ENCODE measurements at places on chromosomes 1 and 21.

DNA sequence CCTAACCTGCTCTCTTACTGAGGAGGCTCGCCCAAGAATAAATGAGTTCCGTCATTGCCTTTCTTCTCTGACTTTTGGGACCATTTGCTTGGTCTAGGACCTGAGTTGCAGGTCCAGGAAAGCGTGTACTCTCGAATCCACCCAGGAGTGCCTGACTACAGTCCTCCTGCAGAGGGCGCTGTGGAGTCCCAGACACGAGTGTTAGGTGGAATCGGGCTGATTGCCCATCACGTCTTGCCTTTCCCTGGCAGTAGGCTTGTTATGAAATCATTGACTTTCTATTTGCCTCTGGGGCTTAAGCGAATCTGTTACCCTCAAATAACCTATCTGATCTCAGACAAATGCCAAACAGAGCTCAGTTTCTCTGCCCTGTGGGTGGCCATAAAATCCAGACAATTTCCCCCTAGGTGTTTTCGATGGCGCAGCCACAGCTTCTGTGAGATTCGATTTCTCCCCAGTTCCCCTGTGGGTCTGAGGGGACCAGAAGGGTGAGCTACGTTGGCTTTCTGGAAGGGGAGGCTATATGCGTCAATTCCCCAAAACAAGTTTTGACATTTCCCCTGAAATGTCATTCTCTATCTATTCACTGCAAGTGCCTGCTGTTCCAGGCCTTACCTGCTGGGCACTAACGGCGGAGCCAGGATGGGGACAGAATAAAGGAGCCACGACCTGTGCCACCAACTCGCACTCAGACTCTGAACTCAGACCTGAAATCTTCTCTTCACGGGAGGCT is at the start of gene IL20:
TSS of gene IL20 (plus strand) at position 685 of the 733 bp plus-strand sequence. CDS start 230 bp downstream, outside the sequence.
- DNase-seq = peak; percentile 82

- no peak for DNase-seq
Observed at GRCh38 chr1:7006996-7007871, 222.0 kb downstream of the CAMTA1 start.

DNA sequence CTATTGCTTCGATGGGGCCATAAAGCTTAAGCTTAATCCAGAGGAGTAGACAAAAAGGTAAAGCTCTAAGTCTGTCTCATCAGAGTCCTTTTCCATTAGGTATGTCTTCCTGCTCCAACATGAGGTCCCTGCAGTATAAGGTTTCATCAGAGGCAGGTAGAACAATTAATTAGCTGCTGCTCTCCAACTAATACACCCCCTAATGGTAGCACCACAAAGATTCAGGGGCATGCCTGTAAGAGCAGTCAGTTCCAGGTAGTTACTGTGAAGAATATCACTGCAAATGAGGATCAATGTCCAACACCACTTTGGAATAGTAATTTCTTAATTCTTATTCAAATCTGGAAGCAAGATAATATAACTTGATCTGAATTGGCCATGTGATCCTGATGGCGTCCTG is 160.3 kb upstream of the ESRRG start:
- DNase-seq = no peak

- no peak for DNase-seq
Observed at GRCh38 chr1:195122497-195122896, 1485.7 kb downstream of the KCNT2 start.

- DNase-seq = no peak
Observed at GRCh38 chr1:233406339-233406960, 78.9 kb downstream of the MAP3K21 start.

- DNase-seq = no peak
Observed at GRCh38 chr21:27371115-27371974, 404.5 kb upstream of the ADAMTS5 start.

DNA sequence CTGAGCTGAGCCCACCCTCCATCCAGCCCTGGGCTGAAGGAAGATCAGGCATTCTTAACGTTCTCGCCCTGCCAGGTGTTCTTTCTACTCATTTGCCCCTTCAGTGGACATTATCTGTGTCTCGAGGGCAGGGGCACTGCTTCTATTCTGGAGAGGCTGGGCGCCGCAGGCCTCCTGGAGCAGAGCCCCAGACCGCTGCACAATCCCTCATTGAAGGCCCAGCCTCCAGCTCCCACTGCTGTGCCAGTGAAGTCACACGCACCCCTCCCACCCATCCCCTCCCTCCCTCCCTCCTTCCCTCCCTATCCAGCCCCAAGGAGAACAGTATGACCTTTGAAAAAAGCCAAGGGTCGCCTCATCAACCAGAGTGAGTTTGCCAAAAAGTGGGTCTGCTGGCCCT is 76.7 kb downstream of the NFASC start:
- DNase-seq = no peak

GRCh38 chr1:65200411-65200810 is 52.4 kb downstream of the AK4 start:
- no peak for DNase-seq

DNA sequence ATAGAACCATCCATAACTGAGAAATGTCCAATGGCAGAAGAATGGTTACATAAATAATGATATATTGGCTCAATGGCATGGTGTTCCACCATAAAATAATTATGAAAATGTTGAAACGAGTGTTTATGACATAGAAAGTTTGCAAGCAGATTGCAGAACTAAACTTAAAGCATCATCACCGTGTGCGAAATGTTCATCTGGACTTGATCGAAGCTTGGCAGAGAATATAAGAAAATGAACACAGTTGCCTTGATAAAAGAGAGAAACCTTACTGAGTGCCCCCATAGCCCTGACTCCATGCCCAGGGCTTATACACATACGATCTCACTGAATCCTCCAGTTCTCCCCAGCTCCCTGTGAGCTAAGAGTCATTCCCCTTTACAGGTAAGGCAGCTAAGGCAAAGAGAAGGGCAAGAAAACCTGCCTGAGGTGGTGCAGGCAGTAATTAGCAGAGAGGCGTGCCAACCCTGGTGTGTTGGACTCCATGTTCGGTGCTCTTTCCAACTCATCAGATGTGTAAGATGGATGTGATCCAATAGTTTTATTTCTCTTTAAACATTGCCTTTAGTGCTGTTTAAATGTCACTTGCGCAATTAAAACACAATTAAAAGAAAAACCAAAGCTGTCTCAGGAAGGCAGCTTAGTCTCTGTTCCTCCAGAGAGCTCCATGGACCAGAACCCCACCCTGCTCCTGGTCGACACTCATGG is 21.8 kb upstream of the SPOCD1 start:
- no peak for DNase-seq

DNA sequence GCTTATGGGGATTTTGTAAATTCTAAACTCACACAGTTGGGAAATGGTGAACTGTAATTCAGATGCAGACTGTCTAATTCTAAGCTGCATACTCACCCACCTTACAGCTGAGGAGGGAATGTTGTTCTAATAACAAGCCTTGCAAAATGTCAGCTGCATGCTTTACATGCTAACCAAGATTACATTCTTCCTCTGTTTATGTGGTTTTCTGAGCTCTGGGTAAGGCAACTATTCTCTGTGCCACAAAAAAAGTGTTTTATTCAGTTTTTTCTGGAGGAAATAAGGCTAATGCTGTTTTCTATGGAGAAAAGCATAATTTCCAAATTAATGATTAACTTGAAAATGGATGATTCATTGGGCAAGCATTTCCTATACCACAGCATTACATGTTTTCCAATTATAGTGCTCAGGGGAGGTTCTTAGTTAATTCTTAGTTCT is 64.9 kb downstream of the RGS13 start:
- no peak for DNase-seq

DNA sequence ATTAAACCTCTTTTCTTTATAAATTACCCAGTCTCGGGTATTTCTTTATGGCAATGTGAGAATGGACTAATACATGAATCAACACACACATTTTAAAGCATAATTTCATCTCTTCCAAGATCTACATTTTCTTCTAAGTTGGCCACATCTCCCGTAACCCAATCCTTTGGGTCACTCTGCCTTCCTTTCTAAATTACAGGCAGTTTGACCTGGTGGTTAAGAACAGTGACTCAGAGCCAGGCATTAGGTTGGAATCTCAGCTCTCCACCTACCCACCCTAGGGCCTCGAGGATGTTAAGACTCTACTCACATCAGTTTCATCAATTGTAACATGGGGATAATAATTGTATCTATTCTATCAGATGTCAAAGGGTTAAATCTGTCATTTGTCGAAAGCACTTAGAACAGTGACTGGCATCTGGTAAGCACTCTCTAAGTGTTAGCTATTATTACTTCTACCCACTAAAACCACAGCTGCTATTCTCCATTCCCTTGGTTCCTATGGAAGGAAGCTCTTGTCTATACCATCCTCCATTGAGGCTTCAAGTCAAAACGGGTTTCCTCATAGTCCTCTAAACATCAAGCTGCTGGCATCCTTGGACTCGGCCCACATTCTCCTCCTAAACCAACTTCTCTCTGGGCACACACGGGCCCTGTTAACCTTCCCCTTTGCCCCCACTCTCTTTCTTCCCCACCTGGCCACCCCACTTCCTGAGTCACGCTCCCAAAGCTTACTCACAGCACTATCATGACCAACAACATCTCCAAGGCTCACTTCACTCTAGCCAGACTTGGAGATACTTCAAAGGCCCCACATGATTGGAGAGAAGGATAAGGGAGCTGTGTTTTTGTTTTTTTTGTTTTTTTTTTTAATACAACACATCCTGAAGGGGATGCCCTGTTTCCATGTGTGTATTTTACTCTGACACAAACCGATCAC is 116.9 kb downstream of the TGFBR3 start:
- no peak for DNase-seq

GRCh38 chr1:33971018-33971710 is 107.3 kb downstream of the HMGB4 start:
- DNase-seq = no peak

DNA sequence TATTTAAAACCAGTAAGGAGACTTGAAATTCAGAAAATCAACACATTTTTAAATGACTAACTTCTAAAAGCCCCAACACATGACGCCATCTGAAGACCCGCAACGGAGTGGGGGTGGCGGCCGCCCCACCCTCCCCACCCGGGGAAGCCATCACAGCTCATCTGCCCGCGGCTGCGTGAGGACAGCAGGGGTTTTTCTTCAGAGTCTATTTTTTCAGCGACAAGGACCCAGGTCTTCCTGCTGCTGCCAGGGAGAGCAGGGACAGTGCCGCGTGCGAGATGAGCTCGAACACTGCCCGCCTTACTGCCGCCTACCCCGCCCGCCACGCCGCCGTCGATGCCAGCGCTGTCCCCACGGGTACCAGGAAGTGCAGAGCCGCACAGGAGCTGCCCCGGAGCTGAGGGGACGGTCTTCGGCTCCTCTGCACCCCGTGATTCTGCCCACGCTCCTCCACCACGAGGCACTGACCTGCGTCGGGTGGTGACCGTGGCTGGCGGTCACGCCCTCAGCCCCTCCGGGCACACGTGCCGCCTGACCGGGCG is 79.0 kb downstream of the SKI start:
- DNase-seq = no peak

DNA sequence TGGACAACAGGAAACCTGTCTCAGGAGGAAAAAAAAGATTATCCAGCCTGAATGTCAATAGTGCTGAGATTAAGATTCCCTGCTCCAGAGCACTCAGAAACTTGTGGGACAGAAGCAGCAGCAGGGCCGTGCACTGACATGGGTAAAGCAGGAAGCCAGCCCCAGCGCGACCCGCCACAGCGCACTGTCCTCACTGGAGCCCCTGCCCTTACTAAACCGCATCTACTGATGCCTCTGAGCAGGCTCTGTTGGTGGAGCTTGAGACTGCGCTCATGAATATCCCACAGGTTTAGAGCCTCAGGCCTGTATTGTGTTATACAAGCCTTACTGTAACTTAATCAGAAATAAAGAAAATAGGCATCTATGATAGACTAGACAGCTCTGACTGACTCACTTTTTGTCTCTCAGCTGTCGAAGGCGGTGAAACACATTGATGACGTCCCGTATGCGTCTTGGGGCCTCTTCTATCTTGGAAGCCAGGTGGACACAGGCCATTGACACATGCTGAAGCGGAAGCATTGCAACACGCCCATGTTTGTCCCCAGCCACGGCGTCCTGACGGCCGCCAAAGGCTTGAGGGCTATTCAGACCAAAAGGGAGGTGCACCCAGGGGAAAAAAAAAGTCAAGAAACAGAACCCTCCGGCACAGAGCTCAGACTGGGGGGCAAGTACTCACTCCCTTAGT is 1.2 kb downstream of the CCNL2 start:
- no peak for DNase-seq

GRCh38 chr1:209883341-209883971 is 54.6 kb upstream of the SYT14 start:
- no peak for DNase-seq

DNA sequence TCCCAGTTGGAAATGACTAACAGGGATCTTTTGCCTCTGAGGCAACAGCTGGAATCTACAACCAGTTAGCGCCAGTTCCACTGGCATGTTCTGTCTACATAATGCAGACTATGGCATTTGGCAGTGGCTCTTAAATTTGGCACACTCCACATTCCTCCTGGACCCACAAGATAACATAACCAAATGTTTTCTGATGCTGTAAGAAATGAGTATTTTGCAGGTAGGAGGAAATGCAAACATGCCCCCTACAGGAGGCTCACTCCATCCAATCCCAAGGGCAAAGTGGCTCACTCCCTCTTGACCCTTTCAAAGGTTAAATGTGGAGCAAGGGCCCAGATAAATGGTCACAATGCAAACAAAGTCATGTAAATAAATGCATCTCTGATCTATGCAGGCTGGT is 129.2 kb upstream of the PROX1 start:
- no peak for DNase-seq

DNA sequence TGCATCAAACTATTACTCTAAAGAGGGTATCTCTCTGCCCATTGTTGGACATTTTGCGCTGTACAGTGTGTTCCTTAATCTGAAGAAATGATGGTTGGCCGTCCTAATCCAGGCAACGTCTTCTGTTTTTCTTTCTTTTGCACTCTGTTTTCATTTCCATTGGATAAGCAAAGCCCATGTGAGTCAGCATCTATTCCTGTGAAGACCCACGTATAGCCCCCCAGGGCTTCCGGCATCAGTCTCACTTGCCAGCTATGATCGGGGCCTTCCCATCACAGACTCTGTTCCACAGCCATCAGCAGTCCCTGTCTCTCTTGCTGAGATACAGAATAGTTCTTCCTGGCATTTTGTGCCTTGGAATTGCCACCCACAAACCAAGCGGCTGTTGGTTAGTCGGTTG is 29.2 kb upstream of the BRDT start:
- DNase-seq = no peak

GRCh38 chr1:7043719-7044535 is 258.7 kb downstream of the CAMTA1 start:
- DNase-seq = no peak

DNA sequence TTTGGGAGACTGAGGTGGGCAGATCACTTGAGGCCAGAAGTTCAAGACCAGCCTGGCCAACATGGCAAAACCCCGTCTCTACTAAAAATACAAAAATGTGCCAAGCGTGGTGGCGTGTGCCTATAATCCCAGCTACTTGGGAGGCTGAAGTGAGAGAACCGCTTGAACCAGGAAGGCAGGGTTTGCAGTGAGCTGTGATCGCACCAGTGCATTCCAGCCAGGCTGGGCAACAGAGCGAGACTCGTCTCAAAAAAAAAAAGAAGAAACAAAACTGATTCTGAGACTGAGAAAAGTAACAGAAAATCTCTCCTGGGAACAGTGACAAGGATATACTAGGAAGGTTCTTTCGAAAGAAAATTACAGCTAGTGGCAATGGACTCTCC is 20.9 kb downstream of the USP48 start:
- no peak for DNase-seq

- DNase-seq = no peak
Observed at GRCh38 chr1:25765923-25766589, 33.9 kb upstream of the SELENON start.
